ENCODE measurements at places on chromosomes 3 and 15. TPM values are rescaled to one million over a fixed set of nuclear protein-coding genes. Genes with fewer than 3 reads are reported as not detected.

COPG1 gene
- total RNA-seq, result 185 TPM

EFCC1 gene
- 0.65 TPM for total RNA-seq

ELL3 gene
- total RNA-seq, result 3.7 TPM

SIDT1 gene
- 0.13 TPM for total RNA-seq

EAF1 gene
- 15.4 TPM for total RNA-seq

TRPM1 gene
- total RNA-seq, result not detected

FAM107A gene
- total RNA-seq, result 0.32 TPM

PRSS50 gene
- not detected for total RNA-seq

CNTN3 gene
- total RNA-seq, result 0.78 TPM

ICE2 gene
- 32.6 TPM for total RNA-seq

ITIH1 gene
- total RNA-seq, result not detected

TIPARP gene
- total RNA-seq, result 25.3 TPM

ARHGAP31 gene
- 3.0 TPM for total RNA-seq

ADGRG7 gene
- not detected for total RNA-seq

NR1I2 gene
- total RNA-seq, result not detected

MCF2L2 gene
- total RNA-seq, result 0.52 TPM

SPINK8 gene
- not detected for total RNA-seq

SH2D7 gene
- not detected for total RNA-seq

AADACL2 gene
- total RNA-seq, result not detected

STAB1 gene
- total RNA-seq, result 0.80 TPM

GP9 gene
- total RNA-seq, result not detected

SEMA3B gene
- 3.1 TPM for total RNA-seq

NLGN1 gene
- 1.4 TPM for total RNA-seq

SNRPN gene
- 111 TPM for total RNA-seq

RGMA gene
- 5.3 TPM for total RNA-seq

GALNT15 gene
- total RNA-seq, result 1.2 TPM

ACTC1 gene
- 0.52 TPM for total RNA-seq

LIPH gene
- total RNA-seq, result under 0.01 TPM

TIMP4 gene
- total RNA-seq, result 4.9 TPM

TM4SF4 gene
- total RNA-seq, result not detected

SEMA4B gene
- 17.8 TPM for total RNA-seq

GOLGA8M gene
- 0.26 TPM for total RNA-seq

LZTFL1 gene
- total RNA-seq, result 15.4 TPM

IL20RB gene
- 1.8 TPM for total RNA-seq

LSAMP gene
- 1.6 TPM for total RNA-seq

FETUB gene
- total RNA-seq, result not detected

IL17RC gene
- total RNA-seq, result 34.1 TPM

SLC12A1 gene
- total RNA-seq, result 0.13 TPM

NPAP1 gene
- total RNA-seq, result not detected

COL8A1 gene
- 40.2 TPM for total RNA-seq

COX17 gene
- 7.3 TPM for total RNA-seq

HIGD2B gene
- not detected for total RNA-seq

ZPLD1 gene
- total RNA-seq, result not detected

THSD4 gene
- 2.6 TPM for total RNA-seq

C2CD4B gene
- total RNA-seq, result 4.1 TPM

Measured in epithelial cell of alveolus of lung (primary cell).